T-helper 17 cell (primary cell): ENCODE measurements at places on chromosomes 12 and 14.

GRCh38 chr12:39587225-39587624 lies 32.4 kb downstream of the ABCD2 start:
- no peak for DNase-seq

DNA sequence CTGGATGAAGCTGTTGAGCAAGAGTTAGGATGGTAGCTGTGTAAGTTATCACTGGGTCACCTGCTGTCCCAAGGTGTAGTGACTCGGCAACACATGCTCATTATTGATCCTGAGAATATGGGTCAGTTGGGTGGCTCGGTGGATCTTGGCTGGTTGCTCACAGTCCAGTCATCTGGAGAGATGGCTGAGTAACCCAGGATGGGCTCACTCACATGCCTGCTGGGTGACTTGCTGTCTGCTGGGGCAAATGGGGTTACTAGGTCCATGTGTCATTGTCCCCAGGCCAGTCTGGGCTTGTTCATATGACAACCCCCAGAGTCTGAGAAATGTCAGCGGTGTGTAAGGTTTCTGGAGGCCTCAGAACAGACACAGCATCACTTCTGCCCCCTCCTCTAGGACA lies 69.5 kb downstream of the SLC15A4 start:
- no peak for DNase-seq

GRCh38 chr12:98325003-98325402 lies 190.4 kb upstream of the TMPO start:
- DNase-seq = no peak

DNA sequence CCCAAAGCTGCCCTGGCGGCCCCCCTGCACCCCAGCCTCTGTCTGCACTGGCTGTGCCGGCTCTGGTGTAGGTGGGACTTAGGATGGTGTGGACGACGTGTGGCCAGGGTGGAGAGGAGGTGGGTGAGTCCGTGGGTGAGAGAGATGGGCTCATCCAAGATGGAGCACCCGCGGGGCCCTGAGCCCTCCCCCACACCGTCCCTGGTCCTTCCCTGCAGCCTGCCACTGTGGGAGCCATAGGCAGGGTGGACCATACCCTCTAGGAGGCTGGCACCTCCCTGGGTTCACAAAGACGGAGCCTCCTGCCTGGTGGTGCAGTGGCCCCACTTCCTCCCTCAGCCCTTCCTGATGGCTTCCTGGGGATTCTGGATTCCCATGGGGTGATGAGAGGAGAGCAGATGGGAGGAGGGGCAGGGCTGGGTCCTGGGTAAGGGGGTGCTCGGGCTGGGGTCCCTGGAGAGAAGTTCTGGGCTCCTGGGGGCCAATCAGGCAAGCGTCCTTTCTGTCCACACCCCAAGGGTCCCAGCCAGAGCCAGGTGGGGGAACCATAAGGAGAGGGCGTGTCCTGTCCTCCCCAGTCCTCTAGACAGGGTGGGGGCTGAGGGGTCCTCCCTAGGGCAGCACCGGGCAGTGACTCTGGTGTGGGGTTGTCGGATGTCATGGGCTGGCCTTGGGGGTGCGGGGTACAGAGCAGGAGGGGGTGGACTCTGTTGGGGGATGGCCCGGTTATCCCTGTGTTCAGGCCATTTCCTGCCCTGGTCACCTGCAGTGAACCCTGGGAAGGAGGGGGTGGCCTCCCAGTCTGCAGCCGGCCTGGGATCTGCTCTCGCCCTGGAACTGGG lies 384.8 kb downstream of the TMEM121 start:
- DNase-seq = no peak

GRCh38 chr12:132356691-132357622 lies 27.6 kb upstream of the GALNT9 start:
- no peak for DNase-seq

- DNase-seq = no peak
Measured at GRCh38 chr12:127606476-127607015, 660.4 kb upstream of the TMEM132C start.

GRCh38 chr14:105879503-105879866 lies 353.1 kb downstream of the TMEM121 start:
- DNase-seq = peak; percentile 1

GRCh38 chr14:40221428-40221827 lies 789.2 kb upstream of the FBXO33 start:
- DNase-seq = no peak

DNA sequence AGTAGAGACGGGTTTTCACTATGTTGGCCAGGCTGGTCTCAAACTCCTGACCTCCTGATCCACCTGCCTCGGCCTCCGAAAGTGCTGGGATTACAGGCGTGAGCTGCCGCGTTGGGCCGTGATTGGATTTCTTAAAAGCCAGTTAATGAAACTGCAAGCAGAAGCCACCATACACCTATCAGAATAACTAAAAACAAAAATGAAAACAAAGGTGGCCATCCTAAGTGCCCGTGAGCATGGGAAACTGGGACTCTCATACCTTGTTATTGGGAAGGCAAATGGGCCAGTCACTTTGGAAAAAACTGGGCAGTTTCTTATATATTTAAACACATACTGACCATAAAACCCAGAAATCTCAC lies 7.7 kb upstream of the TCTN1 start:
- no peak for DNase-seq

DNA sequence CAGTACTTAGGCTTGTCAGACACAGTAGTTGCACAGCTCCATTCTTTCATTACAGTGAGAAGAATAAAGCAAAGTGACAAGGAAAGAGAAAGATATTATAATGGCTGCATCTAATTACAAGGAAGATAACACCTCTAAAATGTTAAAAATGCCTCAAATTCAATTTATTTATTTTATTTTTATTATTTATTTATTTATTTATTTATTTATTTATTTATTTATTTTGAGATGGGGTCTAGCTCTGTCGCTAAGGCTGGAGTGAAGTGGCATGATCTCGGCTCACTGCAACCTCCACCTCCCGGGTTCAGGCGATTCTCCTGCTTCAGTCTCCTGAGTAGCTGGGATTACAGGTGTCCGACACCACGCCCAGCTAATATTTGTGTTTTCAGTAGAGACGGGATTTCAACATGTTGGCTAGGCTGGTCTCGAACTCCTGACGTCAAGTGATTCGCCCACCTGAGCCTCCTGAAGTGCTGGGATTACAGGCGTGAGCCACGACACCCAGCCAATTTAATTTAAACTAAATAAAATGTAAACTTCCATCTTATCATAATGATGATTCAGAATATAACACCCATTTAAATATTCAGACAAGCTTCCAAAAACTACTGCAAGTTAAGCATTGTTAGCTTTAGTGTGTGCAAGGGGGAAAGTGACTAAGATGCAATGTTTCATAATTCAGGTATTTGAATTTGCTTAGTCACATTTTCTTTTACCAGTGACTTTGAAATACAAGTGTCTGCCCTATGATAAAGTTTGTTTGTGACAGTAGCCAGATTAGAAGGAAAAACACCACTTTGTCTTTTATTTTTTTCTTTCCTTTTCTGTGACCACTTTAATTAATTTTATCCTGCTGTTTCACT lies 2.4 kb upstream of the CFAP54 start:
- no peak for DNase-seq

DNA sequence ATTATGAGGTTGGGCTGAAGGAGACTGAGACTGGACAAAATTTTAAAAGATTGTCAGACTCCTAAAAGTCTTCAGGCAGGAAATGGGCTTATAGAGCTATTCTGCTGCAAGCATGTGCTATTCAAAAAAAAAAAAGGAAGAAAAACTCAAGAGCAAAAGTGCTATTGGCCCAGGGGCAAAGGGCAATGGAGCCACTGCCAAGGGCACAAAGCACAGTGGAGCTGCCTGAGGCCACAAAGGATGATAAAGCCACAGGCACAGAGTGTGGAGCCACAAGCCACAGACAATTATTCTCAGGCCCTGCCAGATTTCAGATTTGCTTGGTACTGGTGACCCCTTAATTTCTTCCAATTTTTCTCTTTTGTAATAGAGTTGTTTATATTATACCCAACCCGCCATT lies 29.6 kb upstream of the GRIN2B start:
- no peak for DNase-seq

GRCh38 chr12:15774819-15775218 lies 14.4 kb downstream of the EPS8 start:
- DNase-seq = no peak

- DNase-seq = no peak
Measured at GRCh38 chr12:84047881-84048280, 864.7 kb downstream of the SLC6A15 start.

DNA sequence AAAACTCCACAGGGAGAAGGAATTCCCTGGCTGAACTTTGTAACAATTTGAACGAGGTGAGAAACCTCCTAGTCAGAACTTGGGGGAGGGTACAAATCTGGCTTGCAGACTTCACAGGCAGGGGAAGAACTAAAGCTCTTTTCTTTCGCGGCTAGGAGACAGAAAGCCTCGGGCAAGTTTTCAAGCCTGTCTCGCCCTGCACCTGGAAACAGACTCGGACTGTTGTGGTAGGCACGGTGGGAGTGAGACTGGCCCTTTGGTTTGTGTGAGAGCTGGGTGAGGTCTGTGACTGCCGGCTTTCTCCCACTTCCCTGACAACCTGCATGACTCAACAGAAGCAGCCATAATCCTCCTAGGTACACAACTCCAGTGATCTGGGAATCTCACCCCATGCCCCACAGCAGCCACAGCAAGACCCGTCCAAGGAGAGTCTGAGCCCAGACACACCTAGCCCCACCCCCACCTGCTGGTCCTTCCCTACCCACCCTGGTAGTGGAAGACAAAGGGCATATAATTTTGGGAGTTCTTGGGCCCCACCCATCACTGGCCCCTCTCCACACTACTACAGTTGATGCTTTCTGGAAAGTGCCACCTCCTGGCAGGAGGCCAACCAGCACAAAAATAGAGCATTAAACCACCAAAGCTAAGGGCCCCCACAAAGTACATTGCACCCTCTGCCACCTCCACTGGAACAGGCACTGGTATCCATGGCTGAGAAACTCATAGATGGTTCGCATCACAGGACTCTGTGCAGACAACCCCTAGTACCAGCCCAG lies 102.7 kb upstream of the ST8SIA1 start:
- no peak for DNase-seq

DNA sequence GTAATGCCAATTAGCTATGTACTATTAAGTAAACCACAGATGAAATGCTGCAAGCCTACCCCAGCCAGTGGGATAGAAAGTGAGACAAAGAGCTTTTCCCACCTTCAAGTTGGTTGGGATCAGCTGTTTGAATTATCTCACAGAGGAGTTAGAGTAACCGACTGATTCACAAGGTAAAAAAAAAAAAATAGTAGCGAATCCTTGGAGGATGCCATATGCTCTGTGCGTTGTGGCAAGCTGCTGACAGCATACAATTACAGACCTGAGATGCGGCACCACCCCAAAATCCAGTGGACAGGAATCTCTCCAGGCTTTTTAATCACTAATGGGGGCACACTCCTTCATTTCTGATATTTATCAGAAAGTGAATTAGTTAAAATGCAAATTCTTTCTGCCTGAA lies 157.0 kb upstream of the RMST start:
- DNase-seq = no peak

DNA sequence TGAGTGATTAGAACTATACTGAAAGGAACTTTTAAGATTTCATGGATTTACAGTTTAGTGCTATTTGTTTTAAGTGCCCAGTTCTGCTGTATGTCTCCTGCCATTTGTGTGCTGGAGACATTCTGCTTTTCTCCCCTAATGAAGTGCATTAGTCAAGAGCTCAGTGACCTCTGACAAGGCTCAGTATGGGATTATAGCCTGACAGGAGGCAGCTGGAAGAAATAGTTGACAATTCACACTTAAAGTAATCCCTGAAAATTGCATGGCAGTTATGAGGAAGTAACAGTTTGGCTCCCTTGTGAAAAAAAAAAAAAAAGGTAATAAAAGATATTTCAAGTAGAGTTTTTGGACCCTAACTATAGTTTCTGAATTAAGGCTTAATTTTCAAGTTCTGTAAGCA lies 70.3 kb downstream of the ALX1 start:
- no peak for DNase-seq

GRCh38 chr12:129564768-129565167 lies 339.1 kb downstream of the TMEM132D start:
- no peak for DNase-seq

GRCh38 chr12:101749657-101750056 lies 10.4 kb upstream of the SYCP3 start:
- DNase-seq = no peak

DNA sequence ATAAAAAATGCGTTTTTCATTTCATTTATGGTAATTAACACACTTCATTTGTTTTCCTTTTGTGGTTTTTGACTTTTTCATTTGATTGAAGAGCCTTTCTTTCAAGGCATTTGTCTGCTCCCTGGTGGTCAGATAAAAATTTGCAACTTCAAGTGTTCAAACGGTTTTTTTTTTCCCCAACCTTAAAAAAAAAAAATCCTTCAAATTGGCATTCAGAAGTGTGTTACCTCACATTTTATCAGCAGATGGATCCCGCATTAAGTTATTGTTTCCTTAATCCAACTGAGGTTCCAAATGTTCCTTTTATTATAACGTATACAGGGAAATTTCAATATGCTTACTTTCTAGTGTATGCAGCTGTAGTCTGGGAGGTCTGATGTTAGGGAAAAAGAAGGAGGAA lies 47.2 kb downstream of the MYF5 start:
- DNase-seq = no peak

DNA sequence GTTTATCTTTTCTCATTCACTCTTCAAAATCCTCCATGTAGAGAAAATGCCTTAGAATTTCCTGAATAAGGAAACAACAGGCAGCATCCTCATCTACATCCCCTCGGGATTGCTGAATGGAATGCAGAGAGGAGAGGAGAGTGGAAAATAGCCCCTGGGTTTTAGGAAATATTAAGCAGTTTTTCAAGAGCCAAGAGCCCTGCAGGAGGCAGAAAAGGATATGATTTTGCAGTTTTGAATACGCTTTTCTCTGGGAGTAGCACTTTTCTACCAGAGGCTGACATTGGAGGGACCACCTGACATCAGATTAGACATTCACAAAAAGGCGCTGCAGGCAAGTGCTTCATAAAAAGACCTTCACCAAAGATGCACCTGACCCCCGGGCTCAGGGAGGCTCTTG lies 362.2 kb upstream of the SFSWAP start:
- DNase-seq = no peak
